ENCODE measurements at places on chromosomes 12 and 14.

- DNase-seq: no peak
Measured at GRCh38 chr14:68929623-68930307, 49.3 kb downstream of the ACTN1 start.

GRCh38 chr12:126700096-126700495 is 1566.9 kb upstream of the TMEM132C start:
- no peak for DNase-seq

GRCh38 chr12:23083267-23083666 is 458.3 kb downstream of the ETNK1 start:
- DNase-seq: no peak

- no peak for DNase-seq
Measured at GRCh38 chr12:20232931-20233675, 135.2 kb upstream of the PDE3A start.

GRCh38 chr12:115354007-115354890 is 670.3 kb upstream of the TBX3 start:
- no peak for DNase-seq

DNA sequence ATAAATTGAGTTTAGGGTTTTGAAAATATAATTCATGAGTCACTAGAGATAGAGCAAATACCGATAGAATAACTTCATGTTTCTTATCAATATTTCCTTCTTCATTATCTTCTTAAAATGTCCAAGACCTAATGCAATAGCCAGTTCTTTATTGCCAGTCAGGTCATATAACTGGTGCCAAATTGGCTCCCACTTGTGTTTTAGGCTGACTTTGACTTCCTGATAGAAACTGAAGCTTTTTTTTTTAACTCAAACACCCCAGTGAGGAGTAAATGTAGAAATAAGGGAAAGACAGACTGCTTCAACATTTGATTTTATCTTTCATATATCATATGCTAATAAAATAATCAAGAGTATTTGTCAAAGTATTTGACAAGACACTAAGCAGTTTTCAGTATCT is 80.7 kb downstream of the ARMH4 start:
- DNase-seq: no peak

DNA sequence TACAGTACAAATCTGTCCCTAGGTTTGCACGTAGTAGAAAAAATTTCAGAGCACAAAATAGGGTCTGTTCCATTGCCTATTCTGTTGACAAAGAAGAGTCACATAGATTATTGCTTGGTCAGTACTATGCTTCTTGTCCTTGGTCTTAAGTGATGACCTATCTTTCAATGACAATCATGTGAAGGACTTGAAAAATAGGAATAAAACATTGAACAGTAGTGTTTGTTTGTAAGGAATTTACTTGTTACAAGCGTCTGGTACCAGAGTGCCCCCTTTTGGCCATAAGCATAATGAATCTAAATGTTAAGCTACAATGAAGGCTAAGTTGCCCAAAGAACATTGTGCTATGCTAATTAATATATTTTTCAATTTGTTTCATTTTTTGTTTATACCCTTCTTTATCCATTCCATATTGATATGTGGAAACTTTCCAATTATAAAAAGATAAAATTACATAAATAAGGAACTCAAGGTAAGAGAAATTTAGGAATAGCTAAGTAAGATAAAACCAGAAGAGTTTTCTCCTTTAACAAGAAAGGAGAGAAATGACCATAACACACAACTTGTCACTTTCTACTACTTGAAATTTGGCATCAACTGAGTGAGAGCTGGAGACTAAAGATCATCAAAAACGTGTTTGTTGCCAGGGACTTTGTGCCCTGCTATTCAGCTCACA is 204.7 kb downstream of the EPS8 start:
- peak; percentile 36 for DNase-seq

DNA sequence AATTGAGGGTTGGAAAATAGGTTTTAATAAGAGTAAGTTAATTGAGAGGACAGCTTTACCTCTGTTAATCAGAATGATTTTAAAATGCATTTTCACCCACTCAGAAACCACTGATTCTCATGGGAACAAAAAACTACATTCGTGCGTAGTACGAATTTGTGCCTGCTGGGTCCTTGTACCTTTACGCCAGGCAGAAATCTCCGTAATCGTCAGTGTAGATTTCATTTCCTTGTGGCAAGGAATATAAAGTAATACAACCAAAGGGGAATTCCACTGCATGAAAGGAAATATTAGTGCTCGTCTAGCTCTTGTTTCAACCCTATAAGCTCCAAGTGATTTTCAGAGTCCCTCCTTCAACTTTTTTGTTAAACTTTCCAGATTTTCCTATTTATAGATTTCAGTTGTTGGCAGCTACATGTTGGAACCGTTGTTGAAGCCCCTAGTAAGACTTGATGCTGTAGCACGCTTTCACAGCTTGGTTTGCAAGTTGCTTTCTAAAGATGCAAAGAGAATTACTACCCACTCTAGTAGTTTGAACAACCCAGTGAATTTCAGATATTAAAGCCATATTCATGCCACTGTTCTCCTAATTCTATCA is 90.6 kb downstream of the ETV6 start:
- DNase-seq: no peak

GRCh38 chr12:119869720-119870119 is 7.4 kb downstream of the CIT start:
- no peak for DNase-seq

DNA sequence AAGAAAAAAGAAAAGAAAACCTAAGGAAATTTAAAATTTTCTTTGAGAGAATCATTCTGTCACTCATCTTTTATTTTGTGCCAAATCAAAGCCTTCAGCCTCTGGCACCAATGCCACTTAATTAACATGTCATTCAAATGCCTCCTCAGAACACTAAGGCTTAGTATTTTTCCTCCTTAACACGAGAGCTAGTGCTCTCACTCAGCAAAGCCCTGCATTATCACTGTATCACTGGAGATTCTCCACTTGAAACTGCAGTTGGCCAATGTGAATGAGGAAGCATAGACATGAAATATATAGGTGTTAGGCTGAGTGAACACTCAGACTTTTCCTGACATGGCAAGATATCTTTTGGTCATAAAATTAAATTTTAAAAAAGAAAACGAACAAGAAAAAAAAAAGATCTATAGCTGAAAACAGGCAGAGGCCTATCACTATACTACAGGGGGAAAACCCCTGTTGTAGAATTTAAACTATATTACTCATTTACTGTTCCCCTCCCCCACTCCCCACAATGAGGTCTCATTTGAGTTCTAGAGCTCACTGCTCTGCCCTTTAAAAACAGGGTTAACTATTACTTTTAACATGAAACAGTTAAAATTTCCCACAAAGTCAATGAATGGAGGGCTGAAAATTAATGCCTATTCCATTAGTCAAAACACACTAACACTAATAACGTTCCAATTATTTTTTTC is 5.1 kb downstream of the MBIP start:
- DNase-seq: no peak

- no peak for DNase-seq
Measured at GRCh38 chr12:114916541-114916940, 232.6 kb upstream of the TBX3 start.

DNA sequence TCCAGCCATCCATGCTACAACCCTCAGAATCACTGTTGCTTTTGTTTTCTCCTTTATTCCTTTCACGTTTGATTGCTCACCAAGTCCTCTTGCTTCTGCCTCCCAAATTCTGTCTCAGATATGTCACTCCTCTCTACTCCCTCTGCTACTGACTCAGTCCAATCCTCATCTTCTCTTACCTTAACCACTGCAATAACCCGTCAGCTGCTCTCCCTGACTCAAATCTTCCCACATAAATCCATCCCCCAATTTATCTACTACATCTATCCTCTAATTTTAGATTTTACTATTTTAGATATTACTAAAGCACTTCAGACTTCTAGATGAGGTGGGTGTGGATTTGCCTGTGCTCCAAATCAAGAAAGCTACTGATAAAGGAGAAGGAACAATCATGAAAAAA is 23.2 kb downstream of the EIF2B2 start:
- DNase-seq: no peak

- no peak for DNase-seq
Measured at GRCh38 chr14:90658541-90658967, 157.7 kb downstream of the TTC7B start.

DNA sequence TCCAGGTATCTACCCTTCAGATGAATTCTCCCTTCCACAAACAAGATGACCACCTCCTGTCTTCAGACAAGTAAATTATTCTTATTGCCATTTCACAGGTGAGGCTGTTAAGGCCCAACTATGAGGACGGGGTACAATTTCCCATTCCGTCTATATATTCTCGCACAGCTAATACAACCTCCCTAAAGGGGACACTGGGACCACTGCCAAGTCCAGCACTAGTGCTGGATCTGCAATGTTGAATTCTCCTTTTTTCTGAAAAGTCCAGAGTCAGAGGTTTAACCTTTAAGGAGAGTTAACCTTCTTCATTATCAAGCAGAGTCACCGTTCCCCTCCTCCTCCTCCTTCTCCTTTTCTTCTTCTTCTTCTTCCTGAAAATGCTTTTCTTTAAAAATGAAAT is 130.4 kb upstream of the PARP11 start:
- no peak for DNase-seq

GRCh38 chr12:13223179-13223804 is 26.8 kb downstream of the EMP1 start:
- no peak for DNase-seq
